T-helper 1 cell (primary cell): ENCODE measurements at places on chromosomes 6 and 20.

DNA sequence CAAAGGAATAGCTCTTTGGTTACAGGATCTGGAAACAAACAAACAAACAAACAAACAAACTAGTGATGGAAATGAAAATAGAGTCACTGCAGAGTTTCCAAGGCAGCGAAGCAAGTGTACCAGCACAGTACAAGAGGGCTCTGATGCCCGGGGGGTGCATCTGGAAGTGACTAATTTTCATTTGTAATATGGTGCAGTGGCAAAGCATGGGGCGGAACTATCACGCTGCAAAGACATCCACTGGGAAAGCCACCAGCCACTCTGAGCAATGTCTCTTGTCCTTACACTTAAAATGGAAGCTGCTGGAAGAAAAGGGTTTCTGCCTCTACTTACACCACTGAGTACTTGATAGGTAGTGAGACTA lies 44.4 kb upstream of the NEDD9 start:
- DNase-seq: no peak

DNA sequence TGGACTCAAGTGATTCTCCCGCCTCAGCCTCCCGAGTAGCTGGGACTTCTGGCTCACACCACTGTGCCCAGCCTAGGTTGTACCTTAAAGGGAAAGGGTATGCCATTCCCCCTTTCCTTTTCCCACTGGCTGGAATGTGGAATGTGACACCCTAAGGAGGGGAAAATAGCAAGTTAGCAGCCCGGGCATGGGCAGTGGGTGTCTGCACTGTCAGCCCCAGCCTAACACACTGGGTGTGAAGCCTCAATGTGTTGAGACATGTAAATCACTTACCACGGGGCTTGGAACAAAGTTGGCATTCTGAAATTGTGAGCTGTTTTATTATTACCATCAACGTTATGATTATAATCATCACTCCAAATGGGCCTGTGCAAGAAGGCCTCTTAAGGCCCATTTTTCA lies 80.8 kb upstream of the PTPN1 start:
- no peak for DNase-seq

GRCh38 chr6:159324596-159324995 lies 155.4 kb downstream of the FNDC1 start:
- no peak for DNase-seq

- no peak for DNase-seq
These were observed 3.9 kb downstream of the OLIG3 start for GRCh38 chr6:137490006-137490905.

GRCh38 chr20:39049684-39050554 lies 87.8 kb downstream of the DHX35 start:
- DNase-seq: peak; percentile 66

GRCh38 chr20:8535403-8536261 lies 403.6 kb downstream of the PLCB1 start:
- no peak for DNase-seq

- DNase-seq: no peak
These were observed 62.1 kb upstream of the ZNF217 start for GRCh38 chr20:53655625-53656292.

GRCh38 chr6:138769102-138769676 lies 4.4 kb upstream of the CCDC28A start:
- DNase-seq: no peak

- DNase-seq: no peak
These were observed 36.6 kb upstream of the SLC22A16 start for GRCh38 chr6:110512991-110513390.

DNA sequence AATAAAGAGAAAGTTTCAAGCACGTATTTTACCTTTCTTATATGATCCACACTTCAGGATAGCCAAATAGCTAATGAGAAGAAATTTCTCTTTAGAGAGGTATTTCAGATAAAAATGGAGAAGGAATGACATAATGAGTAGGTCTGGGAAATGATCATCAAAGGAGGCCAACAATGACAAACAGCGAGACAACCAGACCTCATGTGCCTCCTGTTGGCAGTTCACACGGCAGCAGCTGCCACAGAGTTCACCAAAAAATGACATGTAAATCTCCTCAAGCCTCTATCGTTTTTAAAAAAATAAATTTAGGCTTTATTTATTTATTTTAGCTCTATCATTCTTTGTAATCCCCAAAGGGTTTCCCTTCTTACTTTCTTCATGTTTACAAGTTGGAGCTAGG lies 47.7 kb downstream of the SLC2A12 start:
- DNase-seq: no peak

DNA sequence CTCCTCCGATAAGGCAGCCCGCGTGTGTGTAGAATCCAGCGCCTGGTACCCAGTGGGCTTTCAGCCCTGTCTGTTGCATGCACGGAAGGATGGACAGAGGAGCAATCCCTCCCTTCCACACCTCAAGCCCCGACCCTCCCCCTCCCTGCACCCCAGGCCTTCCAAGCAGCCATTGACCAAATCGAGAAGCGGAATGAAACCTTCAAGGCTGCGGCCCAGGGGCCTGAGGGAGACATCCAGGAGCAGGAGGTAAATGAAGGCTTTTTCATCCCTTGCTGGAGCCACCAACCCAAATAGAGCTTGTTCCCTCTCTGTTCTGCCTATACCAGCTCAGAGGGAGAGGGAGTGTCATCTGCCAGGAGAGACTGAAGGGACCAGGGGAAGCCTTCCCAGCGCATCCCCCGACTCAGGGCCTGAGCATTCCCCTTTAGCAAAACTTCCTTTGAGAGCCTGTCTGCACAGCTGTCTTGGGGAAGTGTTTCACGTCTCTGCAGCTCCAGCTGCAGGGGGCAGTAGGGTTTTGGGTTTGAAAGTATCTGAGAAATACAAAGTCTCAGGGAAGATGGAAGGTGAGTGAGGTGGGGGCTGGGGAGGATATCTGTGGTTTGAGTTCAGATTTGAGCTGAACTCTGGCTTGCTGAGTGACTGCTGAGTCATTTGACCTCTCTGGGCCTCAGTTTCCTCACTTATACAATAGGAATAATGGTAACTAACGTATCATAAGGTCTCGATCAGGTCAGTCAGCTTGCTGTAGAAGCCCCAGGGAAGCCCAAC lies 16.1 kb downstream of the FGD2 start:
- peak; percentile 57 for DNase-seq

- no peak for DNase-seq
These were observed 863.1 kb downstream of the MAFB start for GRCh38 chr20:39825950-39826349.

DNA sequence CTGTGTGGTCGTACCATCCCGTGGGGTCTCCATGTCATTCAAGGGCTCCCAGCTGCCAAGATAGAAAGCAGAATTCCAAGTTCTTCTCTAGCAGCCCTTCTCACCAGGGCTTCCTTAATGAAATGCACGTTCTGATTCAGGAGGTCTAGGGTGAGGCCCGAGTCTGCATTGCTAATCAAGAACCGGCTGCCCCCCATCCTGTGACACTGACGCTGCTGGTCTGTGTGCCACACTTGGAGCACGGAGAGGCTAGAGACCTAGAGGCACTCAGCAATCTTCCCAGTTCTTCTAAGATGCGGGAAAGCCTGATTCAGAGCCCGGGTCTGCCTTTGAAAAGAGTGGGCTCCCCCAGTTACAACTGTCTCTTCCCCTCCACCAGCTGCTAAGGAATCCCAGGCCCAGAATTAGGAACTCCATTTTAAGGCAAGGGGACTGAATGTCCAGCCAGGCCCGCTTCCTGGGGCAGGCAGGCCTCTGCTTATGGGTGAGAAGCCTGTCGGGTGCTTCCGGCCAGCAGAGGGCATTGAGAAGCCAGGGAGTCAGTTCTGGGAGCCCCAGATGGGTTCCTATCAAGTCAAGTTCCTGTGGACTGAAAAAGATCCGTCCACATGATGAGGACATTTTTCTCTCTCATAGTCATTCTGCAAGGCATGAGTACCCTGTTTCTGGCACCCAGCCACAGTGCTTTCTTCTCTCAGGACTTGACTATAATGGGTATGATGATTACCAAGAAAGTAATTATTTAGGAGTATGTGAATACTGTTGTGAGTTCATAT lies 69.8 kb upstream of the RIN2 start:
- no peak for DNase-seq

DNA sequence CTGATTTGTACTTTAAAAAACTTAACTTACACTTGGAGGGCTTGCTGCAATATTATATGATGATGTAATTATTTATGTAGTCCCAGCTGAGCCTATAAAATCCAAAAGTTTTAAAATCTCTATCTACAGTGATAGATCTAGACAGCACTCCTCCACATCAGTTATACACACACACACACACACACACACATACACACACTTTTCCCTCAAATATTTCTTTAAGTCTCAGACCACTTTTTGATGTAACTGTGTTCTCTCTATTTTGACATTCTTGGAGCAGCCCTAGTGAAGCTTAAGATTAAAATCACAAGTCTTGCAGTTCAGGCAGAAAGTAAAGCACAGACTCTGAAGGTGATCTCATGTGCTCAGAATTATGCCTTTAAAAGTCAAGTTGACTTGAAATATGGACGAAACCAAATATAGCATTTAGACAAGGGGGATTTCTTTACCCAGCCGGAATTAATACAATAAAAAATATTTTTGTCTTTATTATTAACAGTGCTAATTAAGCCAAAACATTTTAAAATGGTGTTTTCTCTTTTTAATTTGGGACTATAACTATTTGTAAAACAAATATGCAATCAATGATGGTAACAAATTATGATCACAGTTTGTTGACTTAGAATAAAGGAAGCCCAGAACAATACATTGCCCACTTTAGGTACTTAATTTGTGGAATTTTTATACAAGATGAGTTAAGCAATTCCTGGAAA lies 63.5 kb upstream of the TMEM30A start:
- DNase-seq: no peak

DNA sequence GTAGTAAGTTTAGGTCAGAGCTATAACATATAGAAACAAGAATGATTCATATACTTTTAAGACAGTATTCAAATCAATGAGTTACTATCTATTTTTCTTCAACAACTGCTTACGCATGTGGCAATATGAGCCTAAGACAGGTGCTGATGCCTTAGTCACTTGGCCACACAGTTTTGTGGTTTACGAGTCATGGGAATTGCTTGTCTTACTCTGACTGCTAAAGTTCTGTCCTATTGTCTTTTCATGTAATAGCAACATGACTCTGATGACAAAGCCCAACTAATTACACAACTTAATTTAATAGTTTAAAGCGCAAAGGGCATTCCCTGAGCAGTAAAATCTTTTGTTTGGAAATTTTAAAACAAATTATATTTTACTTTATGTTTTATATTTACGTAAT lies 159.3 kb upstream of the CENPW start:
- DNase-seq: no peak

DNA sequence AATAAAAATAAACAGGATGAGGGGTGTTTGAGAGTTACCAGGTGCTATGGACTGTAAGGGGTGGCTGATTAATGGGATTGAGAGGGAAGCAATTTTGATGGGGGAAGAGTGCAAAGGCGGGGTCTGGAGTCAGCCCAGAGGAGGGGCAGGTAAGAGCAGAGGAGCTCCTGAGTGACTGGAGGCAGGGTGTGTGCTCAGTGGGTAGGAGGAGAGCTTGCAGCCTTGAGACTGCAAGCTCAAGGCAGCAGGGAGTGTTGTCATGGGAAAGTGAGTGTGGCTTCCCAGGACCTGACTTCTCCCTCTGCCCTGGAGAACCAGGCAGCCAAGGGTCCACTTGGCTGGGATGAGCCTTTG lies 54.2 kb downstream of the RAB44 start:
- DNase-seq: no peak

GRCh38 chr6:109772883-109773431 lies 81.9 kb downstream of the FIG4 start:
- no peak for DNase-seq

DNA sequence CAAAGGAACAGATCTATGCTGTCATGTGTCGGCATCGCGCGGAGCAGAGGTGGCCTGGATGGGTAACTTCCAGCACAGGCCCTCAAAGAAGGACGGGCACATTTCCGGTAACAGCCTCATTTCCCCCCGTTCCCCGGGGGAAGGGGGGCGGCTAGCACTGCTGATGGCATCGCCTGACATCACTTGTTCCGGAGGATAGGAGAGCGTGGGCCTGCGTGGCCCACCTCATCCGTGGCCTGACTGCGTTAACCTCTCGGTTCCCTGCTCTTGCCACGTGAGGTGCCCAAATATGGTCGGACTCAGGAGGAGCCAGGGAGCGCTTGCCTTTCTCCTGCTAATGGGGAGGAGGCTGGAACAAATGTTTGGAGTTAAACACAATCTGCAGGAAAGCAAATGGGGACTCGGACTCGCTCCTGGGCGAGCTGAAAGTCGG lies at the start of gene AKAP12:
Gene AKAP12 (plus strand): TSS at position 365 of the 433 bp plus-strand sequence. CDS start 596 bp downstream, outside the sequence.
- DNase-seq: no peak

DNA sequence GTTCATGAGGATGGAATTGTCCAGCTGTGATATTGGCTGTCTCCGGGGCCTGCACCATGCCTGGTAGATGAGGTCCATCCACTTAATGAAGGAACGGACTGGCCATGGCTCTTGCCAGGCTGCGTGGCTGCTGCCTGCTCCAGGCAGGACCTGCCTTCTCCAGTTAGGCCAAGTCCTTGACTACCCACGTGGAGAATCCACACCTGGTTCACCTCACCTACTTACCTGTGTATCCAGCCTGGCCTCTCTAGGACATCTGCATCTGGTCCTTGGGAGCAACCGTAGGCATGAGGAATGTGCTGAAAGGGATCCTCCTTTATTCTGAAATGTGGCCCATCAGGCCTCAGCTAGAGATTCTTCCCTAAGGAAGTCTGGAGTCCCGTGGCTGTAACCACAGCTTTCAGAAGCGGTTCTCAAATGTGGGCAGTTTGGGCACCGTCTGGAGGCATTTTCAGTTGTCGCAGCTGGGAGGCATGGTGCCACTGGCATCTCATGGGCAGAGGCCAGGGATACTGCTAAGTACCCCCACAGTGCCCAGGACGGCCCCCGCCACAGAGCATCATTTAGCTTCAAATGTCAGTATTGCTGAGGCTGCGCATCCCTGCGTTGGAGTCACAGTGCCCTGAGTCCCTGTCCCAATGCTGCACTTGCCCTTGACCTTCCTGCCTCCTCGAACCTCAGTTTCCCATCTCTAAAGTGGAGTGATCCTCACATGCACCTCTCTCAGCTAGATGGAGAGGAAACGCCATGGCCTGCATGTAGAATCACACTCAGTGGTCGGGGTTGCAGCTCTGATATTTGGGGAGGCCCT lies 67.5 kb downstream of the PHACTR3 start:
- DNase-seq: no peak
